Activated CD4-positive, alpha-beta memory T cell treated with anti-CD3 and anti-CD28 coated beads for 36 hours (primary cell): ENCODE measurements at places on chromosomes 3 and 15.

- H3K4me1 ChIP-seq: peaks cover 25% of the 10 kb centered on the region
- H3K27me3 ChIP-seq: peaks cover 8% of the 10 kb centered on the region
- DNase-seq: no peak
- H3K36me3 ChIP-seq: no peaks in the 10 kb centered on the region
- no peak overlapping the region for H3K4me3 ChIP-seq
- no peak overlapping the region for H3K27ac ChIP-seq
Measured at GRCh38 chr15:59304034-59304795, 68.5 kb downstream of the MYO1E start.

DNA sequence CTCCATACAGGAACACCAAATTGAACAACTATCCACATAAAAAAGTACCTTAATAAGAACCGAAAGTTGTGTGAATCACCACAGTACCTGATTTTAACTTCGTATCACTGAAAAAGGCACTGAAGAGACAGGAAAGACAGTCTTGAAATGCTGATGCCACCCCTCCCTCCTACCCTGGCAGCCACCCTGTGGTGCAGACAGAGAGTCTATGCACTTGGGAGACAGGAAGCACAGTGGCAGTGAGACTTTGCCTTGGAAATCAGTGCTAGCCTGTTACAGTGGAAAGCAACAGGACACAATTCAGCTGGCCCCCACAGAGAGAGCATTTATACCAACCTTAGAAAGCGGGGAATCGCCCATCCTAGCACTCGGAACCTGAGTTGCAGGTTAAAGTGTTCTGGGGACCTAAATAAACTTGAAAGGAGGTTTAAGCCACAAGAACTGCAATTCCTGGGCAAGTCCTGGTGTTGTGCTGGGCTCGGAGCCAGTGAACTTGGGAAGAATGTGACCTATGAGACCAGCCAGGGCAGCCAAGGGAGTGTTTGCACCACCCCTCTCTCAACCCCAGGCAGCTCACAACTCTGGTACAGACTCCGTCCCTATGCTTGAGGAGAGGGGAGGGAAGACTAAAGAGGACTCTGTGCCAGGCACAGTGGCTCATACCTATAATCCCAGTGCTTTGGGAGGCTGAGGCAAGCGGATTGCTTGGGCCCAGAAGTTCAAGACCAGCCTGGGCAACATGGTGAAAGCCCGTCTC lies 240.1 kb downstream of the ISL2 start:
- H3K27ac ChIP-seq: no peak overlapping the region
- DNase-seq: peak; percentile 35
- H3K4me3 ChIP-seq: no peak overlapping the region
- H3K27me3 ChIP-seq: no peaks in the 10 kb centered on the region
- peaks cover 26% of the 10 kb centered on the region for H3K4me1 ChIP-seq

DNA sequence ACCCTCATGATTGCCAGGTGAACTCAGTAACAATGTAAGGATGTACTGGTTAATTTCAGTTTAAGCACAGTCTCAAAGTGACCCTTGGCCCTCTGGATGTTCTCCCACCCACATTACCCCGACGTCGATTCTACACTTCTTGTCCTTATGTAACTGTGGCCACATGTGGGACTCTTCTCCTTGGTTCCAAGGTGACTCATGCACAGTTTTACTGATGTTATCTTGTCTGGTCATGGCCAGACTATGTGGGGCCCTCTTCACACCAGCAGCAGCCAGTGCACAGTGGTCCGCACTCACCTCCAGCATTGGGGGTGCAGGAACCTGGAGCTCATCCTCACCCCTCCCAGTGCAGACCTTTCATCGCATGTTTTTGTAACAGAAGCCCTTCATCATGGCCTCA lies 519.4 kb downstream of the OCA2 start:
- no peaks in the 10 kb centered on the region for H3K4me1 ChIP-seq
- H3K27me3 ChIP-seq: no peaks in the 10 kb centered on the region
- DNase-seq: no peak
- no peaks in the 10 kb centered on the region for H3K36me3 ChIP-seq

- H3K4me3 ChIP-seq: no peak overlapping the region
- H3K27ac ChIP-seq: no peak overlapping the region
- no peaks in the 10 kb centered on the region for H3K36me3 ChIP-seq
- H3K4me1 ChIP-seq: no peaks in the 10 kb centered on the region
- no peaks in the 10 kb centered on the region for H3K27me3 ChIP-seq
Measured at GRCh38 chr3:167976516-167977361, 119.0 kb downstream of the GOLIM4 start.

- no peaks in the 10 kb centered on the region for H3K4me1 ChIP-seq
- no peak overlapping the region for H3K4me3 ChIP-seq
- no peaks in the 10 kb centered on the region for H3K36me3 ChIP-seq
- H3K27me3 ChIP-seq: peaks cover 1% of the 10 kb centered on the region
Measured at GRCh38 chr3:178508443-178508825, 27.8 kb upstream of the KCNMB2 start.

DNA sequence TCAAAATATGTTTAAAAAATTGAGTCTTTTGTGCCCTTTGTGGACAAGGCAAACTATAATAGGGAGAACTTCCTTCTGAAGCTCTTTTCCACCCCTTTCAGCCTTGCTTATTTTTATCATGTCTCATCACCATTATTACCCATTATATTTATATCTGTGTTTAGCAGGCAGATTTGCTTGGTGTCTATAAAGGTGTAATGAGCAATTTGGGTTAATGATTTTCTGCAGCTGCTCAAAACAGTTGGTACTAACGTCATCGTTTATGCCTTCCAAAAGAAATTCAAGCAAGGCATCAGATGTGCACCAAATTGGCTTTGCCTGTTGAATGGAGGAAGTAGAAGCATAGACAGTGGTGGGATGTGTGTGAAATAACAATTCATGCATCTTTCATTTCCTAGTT lies 483.7 kb upstream of the SGO1 start:
- no peak overlapping the region for H3K27ac ChIP-seq
- H3K4me3 ChIP-seq: no peak overlapping the region

DNA sequence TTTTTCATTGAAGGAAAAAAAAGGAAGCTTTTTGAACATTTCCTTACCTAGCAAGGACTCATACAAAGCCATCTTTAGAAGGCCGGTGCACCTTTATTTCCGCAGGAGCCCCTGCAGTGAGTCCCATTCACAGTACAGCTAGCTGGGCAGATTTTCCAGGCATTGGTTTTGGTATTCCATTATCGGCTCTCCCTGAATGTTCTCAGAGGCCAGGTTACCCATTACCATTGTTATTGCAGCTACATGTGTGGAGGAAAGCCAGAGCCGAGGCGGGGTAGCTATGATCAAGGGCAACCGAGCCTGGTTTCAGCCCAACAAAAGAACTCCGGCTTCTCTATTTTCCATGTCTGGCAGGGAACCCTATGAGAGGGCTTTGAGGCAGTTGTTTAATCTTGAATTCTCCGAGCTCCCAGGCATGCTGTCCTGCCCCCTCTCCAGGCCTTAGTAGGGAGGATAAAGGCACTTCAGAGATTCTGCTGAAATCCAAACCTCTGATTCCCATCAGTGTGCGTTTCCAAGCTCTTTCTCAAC lies 100.3 kb downstream of the LRRK1 start:
- DNase-seq: no peak
- peaks cover 4% of the 10 kb centered on the region for H3K4me1 ChIP-seq
- no peaks in the 10 kb centered on the region for H3K36me3 ChIP-seq
- H3K27me3 ChIP-seq: no peaks in the 10 kb centered on the region
- H3K27ac ChIP-seq: no peak overlapping the region
- no peak overlapping the region for H3K4me3 ChIP-seq

- H3K4me3 ChIP-seq: no peak overlapping the region
- no peak overlapping the region for H3K27ac ChIP-seq
- H3K4me1 ChIP-seq: no peaks in the 10 kb centered on the region
- no peaks in the 10 kb centered on the region for H3K27me3 ChIP-seq
Measured at GRCh38 chr3:173009410-173009809, 131.6 kb downstream of the SPATA16 start.

- no peaks in the 10 kb centered on the region for H3K27me3 ChIP-seq
- DNase-seq: peak; percentile 40
- peaks cover 36% of the 10 kb centered on the region for H3K4me1 ChIP-seq
- H3K27ac ChIP-seq: peak overlapping the region; percentile 38
- H3K4me3 ChIP-seq: peak overlapping the region; percentile 94
Measured at GRCh38 chr3:32105291-32106131, 909 bp upstream of the GPD1L start.

DNA sequence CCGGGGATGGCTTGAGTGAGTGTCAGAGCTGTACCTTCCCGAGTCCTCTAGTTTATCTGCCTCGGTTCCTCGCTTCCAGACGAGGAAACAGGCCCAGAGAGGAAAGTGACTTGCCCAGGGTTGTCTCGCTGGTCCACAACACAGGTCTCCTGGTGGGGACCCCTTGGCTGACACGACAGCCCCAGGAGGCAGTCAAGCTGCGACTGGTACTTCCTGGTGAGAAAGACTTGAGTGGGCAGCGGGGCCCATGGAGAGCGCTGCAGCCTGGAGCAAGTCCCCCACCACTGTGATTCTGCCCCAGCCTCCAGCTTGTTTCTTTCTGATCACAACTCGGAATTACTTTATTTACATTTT lies 600 bp upstream of the CHRNA5 start:
- peaks cover 29% of the 10 kb centered on the region for H3K4me1 ChIP-seq
- no peak overlapping the region for H3K27ac ChIP-seq
- peaks cover 14% of the 10 kb centered on the region for H3K27me3 ChIP-seq
- no peaks in the 10 kb centered on the region for H3K36me3 ChIP-seq
- H3K4me3 ChIP-seq: peak overlapping the region; percentile 78

- no peaks in the 10 kb centered on the region for H3K27me3 ChIP-seq
- H3K4me3 ChIP-seq: peak overlapping the region; percentile 12
- peaks cover 50% of the 10 kb centered on the region for H3K4me1 ChIP-seq
Measured at GRCh38 chr15:67039384-67040075, 25.9 kb upstream of the SMAD3 start.

DNA sequence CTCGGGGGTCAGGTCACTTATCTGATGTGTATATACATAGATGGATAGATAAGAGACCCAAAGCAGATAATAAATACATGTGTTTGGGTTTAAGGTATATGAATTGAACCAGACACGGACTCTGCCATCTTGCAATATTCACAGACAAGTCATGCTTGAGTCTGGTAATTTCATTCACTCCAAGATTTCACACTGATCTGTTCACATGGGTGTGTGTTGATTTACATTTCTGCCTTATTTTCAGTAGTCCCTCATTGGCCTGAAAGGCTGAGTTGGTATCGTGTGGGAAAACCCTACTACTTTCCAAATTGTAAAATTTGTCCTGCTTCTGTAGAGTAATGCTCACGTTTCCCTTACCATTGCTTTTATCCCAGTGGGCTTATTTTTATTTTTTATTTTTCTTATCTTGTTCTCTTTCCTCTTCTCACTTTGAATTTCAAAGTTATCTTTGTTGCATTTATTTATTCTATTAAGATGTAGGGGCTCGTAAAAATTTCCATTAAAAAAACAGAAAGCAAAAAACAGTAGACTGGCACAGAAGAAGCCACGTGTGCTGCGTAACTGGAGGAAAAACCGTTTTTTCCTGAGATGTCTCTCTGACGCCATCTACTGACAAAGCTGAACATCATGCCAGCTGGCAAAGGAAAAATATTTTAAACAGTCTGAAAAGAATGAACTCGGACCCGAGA lies 10.8 kb upstream of the MFSD1 start:
- DNase-seq: peak; percentile 23
- no peaks in the 10 kb centered on the region for H3K36me3 ChIP-seq
- H3K4me3 ChIP-seq: peak overlapping the region; percentile 61
- no peaks in the 10 kb centered on the region for H3K27me3 ChIP-seq
- H3K4me1 ChIP-seq: peaks cover 3% of the 10 kb centered on the region
- no peak overlapping the region for H3K27ac ChIP-seq

DNA sequence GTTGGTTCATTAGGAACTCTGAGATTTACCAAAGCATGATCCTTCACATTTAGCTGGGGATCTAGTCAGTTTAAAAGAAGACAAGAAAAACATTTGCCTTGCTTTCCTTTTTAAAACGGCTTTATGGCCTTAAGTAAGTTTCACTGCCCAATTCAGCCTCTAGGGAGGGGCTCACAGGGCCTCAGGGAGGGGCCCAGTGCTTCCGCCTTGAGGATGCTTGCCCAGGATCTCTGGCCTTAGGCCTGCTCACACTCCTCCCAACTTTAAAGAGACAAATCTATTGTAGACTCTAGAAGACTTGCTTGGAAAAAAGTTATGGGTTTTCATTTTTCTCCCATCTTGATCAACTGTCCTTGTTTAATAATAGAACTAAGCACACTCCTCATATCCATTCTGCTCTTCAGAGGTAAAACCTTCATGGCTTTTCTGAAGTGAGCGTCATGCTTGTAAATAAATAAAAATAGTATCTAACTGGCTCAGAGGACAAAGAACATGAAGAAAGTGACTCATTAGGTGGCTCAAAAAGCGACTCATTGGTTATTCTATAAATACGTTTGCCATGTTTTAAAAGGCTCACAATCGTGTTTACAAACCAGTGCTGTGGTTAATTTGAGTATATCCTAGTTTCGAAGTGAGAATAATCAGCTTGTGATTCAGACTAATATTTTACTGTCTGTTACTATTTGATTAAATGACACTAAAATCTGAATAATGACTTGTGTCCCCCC lies 13.7 kb downstream of the PDHB start:
- peaks cover 10% of the 10 kb centered on the region for H3K4me1 ChIP-seq
- peaks cover 15% of the 10 kb centered on the region for H3K36me3 ChIP-seq
- no peak overlapping the region for H3K4me3 ChIP-seq
- DNase-seq: no peak
- H3K27ac ChIP-seq: peak overlapping the region; percentile 29

GRCh38 chr3:178960181-178960580 lies 111.4 kb downstream of the ZMAT3 start:
- H3K27ac ChIP-seq: no peak overlapping the region
- H3K4me1 ChIP-seq: no peaks in the 10 kb centered on the region
- H3K4me3 ChIP-seq: no peak overlapping the region
- no peaks in the 10 kb centered on the region for H3K27me3 ChIP-seq

DNA sequence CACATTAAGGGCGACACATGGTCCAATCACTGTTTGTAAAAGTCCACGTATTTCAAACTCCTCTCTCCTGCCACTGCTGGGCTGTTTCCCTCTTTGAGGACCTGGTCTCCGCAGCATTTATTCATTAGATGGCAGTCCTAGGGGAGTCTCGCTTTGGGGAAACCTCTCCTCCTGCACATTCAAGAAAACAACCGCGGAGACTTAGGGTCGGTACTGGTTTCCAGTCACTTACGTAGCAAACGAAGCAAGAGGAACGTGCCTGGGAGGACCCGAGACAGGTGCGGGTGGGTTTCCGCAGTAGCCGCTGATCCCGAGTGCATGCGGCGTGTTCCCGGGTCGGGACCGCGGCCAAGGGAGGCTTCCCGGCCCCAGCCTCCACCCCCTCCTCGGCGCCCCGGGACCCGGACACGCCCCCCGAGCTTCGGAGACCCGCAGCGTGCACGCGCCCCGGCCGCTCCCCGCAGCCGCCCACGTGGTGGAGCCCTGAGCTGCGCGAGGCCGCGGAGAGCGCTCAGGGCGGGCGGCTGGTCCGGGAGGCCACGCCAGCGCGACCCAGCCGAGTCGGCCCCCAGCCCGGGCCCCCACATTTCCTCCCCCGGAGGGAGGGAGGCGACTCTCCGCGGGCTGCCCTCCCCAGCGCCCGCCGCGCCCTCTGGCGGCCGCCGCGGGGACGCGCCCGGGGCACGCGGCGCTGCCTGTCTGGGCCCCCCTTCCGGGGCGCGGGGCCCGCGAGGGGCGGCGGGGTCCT lies 1.1 kb upstream of the IGF1R start:
- peak; percentile 67 for DNase-seq
- peak overlapping the region; percentile 72 for H3K4me3 ChIP-seq
- peak overlapping the region; percentile 56 for H3K27ac ChIP-seq
- H3K36me3 ChIP-seq: peaks cover 4% of the 10 kb centered on the region
- peaks cover 16% of the 10 kb centered on the region for H3K4me1 ChIP-seq

GRCh38 chr3:59280113-59280512 lies 230.3 kb upstream of the CFAP20DC start:
- no peak overlapping the region for H3K27ac ChIP-seq
- no peak overlapping the region for H3K4me3 ChIP-seq
- no peak for DNase-seq

- H3K27ac ChIP-seq: no peak overlapping the region
- H3K27me3 ChIP-seq: no peaks in the 10 kb centered on the region
- no peak for DNase-seq
- H3K36me3 ChIP-seq: peaks cover 13% of the 10 kb centered on the region
- H3K4me3 ChIP-seq: no peak overlapping the region
Measured at GRCh38 chr15:67511606-67512005, 9.3 kb upstream of the C15orf61 start.
